NCI-H774 (cell line): ENCODE measurements at places on chromosomes 6 and 20.

DNA sequence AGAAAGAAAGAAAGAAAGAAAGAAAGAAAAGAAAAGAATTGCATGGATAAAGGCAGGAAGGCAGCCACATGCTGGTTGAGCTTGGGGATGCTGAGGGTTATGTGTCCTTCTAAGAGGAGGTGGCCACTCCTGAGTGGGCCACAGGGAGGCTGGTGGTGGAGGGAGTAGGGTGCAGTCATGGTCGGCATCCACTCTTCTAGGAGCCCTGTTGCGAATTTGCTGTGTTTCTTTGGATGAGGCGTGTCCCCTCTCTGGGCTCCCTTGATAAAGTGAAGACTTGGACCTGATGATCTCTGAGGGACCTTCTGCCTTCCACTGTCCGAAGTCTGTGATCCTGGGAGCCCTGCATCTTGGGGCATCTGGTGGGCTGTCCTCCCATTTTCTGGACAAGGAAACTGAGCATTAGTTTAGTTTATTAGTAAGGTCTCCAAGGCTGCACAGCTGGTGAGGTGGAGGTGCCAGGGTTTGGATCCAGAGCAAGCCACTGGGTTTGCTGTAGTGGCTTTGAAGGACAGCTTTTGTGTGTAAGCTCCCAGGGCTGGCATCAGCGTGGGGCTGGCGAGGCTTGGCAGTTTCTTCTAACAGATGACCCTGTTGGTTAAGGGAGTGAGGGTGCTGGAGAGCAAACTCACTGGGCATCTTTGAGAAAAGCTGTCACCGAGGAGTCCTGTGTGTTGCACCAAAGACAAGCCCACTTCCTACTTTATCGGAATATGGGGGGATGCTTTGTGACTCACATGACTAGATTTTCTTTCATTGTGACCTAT, 4.3 kb downstream of the DLGAP4 start:
- DNase-seq = no peak

DNA sequence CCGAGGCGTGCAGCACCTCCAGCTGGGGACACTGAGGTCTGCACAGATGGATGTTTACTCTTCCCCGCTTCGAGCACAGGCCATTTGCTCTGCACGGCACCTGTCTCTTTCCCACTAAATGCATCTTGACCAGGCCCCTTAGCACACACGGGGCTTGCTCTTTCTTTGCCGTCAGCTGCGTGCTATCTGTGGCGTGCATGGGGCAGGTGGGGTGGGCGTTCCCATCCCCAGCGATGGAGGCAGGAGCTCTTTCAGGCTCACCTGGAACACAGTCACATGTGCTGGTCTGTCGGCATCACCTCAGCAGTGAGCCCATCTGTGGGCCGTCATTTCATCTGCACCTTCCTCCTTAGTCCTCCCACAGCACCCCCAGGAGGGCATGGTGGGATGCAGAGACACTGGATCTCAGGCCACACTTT, 35.1 kb downstream of the RBM38 start:
- peak; percentile 73 for DNase-seq

- DNase-seq = no peak
Observed at GRCh38 chr6:46513533-46513932, 22.3 kb upstream of the RCAN2 start.

- DNase-seq = no peak
Observed at GRCh38 chr6:4640139-4640538, 136.1 kb upstream of the CDYL start.

DNA sequence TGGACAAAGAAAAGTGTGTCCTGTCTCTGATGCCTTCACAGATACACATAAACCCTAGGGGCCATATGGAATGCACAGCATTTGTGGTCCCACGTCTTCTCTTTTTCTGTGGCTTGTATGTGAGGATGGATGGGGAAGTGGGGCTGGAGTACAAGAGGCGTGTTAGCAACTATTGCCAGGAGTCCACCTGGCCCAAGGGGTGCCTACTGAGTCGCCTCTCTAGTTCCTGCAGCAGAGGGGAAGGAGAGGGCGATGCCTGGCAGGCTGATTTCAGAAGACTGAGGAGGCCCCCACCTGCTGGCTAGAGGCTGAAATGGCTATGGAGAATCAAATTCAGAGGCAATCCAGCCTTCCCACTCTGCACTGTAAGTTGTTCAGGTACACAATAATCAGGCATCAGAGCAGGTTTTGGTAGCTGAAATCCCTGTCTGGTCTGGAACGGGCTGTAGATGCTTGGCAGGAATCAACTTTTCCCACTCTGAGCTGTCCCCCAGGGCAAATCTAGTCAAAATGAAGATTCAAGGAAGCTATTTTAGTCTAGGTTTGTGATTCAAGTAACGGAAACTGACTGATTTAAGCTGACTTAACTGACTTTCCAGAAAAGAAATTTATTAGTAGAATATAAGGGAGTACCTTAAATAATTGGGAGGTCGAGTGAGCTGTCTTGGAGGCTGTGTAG, 14.9 kb upstream of the PPARD start:
- DNase-seq = no peak

DNA sequence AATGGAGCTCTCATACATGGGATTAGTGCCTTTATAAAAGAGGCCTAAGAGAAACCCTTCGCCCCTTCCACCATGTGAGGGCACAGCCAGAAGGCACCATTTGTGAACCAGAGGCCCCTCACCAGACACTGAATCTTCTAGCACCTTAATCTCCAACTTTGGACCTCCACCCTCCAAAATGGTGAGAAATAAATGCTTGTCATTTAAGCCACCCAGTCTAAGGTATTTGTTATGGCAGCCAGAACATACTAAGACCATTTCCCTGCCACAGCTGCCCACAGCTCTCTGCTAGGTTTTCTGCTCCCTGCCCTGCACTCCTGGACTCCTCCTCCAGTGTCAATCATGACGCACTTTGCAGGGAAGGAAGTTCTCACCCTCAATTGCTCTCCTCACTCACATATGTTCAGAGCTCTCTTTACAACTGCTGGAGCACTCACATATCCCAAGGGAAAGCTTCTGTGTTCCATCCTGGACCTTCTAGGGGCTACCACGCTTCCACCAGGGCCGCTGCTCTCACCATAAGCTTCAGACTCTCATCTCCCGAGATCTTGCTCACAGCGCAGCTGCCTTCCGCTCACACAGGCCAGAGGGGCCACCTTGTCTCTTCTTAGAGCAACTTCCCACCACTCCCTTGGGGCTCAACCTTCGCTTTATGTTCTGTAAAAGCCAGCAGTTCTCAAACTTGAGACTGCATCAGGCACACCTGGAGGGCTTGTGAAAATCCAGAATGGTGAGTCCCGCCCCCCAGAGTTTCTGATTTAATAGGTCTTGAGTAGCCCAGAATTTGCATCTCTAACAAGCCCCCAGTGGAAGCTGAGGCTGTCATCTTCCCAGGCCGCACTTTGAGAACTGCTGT, 1.6 kb upstream of the LY86 start:
- DNase-seq = no peak

DNA sequence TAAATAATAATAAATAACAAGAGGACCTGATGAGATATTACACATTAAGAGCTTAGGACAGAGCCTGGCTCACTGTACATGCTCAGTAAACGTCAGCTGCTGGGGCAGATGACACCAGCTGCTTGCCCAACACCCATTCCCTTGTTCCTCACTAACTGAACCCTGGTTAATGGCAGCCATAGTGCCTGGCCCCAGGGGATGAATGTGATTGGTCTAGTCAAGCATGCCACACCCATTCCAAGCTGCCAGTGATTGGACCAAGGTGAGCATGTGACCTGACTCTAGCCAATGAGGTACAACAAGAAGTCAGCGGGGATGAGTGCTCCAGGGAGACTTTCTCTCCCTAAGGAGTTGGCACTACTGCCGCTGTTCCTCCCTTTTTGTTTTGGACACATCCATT, 85.1 kb upstream of the PTPN1 start:
- DNase-seq = no peak

GRCh38 chr20:11178946-11179654, 505.3 kb upstream of the JAG1 start:
- no peak for DNase-seq

DNA sequence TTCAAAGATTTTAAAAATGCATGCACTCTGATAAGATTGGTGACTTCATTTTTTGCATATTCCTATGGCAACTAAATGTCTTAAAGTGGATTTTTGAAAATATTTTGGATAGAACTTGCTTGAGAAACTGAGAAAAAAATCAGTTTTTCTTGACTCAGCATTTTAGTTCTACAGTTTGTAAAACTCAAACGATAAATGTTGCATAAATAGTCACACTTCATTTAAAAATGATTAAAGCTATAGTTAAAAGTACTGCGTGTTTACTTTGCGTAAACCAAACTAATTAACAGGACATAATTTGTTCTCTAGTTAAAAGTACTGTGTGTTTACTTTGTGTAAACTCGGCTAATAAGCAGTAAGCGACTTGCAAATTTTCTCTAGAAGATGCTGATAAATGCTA, 28.3 kb upstream of the MEI4 start:
- no peak for DNase-seq

DNA sequence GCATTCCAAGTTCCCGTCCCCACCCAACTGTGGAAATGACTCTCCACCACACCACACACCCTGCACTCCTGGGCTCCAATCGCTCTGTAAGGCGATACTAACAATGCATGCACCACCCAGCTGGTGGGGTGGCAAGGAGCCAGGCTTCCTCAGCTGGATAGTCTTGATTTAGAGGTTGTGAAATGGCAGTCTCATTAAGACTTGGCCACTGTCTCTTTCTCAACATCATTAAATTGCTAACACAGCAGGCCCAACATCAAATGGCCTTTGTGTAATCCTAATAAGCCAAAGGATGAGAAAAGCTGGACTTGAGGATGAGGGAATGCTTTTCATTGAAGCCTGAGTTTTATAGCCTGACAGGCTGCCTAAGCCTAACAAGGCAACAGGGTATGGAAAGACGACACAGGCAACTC, 223.7 kb downstream of the GMDS start:
- peak; percentile 49 for DNase-seq

DNA sequence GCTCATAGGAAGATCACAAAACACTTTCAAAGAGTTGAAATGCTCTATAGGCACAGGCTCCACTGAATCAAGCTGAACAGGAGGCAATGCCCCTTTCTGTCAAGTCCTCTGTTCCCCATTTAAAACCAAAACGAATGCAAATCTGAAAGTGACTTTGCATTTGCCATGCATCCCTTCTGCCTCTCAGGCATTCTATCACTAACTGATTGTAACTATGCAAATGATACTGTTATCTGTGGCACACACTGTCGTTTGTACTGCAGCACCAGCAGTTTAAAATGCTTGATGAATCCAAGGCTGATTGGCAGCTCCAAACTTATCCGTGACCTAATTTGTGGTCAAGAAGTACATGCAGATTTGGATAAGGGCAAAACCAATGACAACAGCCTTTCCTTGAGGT, 1067.5 kb upstream of the MAP3K7 start:
- no peak for DNase-seq
